SK-N-DZ (cell line): ENCODE measurements at places on chromosomes 1 and 21.

- no peak for DNase-seq
Observed at GRCh38 chr1:169604781-169605560, 18.7 kb upstream of the F5 start.

- no peak for DNase-seq
Observed at GRCh38 chr1:201144701-201145100, 9.6 kb downstream of the TMEM9 start.

DNA sequence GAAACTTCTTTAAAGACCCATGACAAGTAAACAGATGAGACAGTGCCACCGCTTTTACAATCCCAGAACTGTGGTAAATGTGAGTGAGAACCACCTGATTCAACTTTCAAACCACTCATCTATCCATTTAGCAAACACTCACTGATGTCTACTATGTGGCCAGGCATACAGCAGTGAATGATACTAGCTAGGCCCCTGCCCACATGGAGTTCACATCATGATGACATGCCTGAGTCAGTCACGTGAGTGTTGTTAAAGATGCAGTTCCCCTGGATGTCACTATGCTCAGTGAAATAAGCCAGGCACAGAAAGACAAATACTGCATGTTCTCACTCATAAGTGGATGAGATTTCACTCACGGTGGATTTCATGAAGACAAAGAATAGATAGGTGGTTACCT lies 28.4 kb downstream of the STX6 start:
- DNase-seq = peak; percentile 29

DNA sequence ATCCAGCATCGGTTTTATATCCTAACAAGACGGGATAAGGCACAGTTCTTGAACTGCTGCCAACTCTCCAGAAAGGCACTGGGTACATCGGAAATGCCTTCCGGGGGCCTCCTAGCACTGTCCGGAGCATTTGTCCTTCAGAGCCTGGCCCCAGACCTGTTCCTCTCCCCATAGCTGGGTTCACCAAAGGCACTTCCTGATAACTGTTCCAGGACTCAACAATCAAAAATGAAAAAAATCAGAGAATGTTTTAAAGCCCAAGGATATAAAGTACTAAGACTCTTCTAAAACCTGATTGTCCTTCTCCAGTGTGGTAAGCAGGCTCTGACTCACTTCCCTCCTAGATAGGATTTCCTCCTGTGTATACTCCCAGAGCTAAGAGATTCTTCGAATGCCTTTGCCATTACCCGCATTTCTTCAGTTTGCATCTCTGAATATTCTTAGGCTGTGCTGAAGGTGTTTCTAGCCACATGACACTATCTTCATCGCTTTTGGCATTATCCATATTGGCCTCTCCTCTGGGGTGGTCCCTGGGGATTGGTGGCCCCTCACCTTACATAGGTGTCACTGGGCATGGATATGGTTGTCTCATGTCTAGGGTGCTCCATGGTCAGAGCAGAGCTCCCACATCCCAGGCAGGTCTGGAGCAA lies 112.9 kb downstream of the ZBTB18 start:
- no peak for DNase-seq

DNA sequence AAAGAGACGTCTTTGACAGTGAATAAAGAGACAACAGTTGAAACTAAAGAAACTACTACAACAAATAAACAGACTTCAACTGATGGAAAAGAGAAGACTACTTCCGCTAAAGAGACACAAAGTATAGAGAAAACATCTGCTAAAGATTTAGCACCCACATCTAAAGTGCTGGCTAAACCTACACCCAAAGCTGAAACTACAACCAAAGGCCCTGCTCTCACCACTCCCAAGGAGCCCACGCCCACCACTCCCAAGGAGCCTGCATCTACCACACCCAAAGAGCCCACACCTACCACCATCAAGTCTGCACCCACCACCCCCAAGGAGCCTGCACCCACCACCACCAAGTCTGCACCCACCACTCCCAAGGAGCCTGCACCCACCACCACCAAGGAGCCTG lies 68.5 kb downstream of the TPR start:
- no peak for DNase-seq

DNA sequence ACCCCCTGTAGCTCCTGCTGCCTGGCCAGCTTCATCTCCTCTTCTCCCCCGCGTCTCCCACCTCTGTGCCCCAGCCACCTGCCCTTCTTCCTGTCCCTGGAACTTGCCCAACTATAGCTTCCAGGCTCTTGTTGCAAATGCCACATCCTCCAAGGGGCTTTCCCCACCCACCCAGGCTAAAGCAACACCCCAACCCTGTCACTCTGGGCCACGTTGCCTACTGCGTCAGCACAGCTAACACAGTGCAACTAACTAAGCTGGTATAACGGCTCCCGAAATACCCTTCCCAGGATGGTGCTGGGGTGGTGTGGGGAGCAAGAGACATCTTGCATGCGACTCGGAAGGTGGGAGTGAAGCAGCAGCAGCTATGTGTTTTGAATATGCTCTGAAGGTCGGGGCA lies 19.7 kb downstream of the CAMK2N1 start:
- DNase-seq = no peak

DNA sequence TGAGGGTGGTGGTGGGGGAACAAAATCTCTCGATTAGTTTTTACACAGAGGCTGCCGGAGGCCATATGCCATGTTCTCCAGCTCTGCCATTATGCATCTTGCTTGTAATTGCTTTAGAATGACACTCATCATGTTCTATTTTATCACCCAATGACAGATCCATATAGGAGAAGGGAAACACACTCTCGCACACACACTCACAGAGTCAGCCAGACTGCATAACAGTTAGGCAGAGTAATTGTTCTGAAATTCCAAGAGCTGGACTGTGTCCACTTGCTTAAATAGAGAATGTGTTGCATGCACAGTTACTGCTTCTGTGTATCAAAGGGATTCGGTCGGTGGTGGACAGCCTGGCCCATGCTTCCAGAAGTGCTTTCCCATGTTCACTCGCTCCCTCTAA lies 30.6 kb downstream of the KCND3 start:
- no peak for DNase-seq

- no peak for DNase-seq
Observed at GRCh38 chr1:12549460-12550349, 68.3 kb downstream of the DHRS3 start.

DNA sequence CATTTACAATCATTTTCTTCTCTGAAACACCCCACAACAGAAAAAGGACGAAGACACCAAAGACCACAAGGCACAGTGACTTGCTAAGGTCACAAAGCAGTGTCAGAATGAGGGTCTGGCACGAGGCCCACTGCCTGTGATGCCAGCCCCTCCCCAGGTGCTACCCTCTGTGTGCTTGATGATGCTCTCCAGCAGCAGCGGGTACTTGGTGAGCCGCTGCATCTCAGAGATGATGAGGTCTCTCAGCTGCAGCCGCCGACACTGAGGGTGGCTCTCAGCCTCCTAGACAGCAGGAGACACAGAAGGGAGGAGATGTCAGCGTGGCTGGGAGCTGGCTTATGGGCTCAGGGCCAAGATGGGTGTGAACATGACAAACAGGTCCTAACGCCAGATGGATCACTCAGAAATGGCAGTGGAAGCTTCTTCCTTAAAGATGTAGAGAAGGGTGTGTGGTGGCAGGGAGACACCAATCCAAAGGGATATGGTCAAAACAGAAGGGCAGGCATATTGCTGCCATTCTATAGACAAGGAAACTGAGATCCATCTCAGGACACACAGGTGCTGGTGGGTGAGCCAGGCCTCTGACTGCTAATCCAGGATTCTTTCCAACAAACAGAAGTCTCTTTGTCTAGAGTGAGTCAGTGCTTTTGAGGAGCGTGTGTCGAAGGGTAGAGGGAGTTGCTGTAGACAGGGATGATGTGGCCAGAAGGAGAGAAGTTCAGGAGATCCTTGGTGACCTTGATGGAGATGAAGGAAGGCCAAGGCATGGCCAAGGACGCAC lies 25.6 kb downstream of the LRRC71 start:
- DNase-seq = no peak

GRCh38 chr1:173043253-173043652 lies 7.5 kb downstream of the TNFSF18 start:
- DNase-seq = no peak

GRCh38 chr21:26169061-26169610 lies 1.4 kb downstream of the APP start:
- DNase-seq = peak; percentile 73

DNA sequence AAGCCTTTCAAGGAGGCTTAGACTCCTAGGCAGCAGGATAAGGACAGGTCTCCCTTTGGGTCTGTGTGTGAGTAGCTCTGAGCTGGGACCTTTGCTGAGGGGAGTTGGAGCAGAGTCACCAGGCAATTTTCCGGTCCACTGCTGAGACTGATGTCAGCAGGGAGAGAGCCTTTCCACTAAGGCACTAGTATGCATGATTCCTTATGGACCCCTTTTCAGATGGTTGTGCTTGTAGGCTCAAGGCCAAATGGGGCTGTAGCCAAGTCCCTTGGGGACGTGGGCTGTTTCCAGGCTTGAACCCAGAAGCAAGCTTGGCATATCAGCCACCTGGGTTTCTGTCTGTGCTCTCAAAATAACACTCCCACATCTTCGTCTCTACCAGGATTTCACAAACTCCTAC lies 73.0 kb downstream of the CCDC18 start:
- no peak for DNase-seq

DNA sequence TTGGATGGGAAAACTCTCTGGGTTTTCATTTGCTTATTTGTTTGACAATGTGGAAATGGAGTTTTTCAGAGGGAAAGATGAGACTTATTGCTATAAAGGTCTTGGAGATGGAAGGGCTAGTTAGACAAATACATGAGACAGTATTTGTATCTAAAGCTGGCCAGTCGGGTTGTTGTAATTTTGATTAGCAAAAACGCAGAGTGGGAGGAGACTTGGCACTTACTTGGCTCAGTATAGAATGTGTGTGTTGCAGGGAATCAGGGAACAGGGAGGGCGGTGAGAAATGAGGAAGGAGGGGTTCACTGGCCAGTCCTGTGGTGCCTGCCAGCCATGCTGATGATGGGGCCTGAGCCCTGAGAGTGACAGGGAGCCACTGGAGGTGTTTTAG lies 6.0 kb upstream of the FOXE3 start:
- no peak for DNase-seq

DNA sequence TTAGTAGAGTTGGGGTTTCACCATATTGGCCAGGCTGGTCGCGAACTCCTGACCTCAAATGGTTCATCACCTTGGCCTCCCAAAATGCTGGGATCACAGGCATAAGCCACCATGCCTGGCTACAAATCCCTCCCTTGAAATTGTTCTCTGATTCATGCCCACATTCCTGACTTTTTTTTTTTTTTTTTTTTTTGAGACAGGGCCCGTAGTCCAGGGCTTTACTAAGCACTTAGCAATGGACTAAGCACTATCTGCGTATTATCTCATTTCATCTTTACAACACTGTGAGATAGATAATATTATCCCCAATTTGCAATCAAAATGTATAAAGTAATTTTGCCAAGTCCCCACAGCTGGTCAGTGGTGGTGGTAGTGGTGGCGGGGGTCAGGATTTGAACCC lies 58.9 kb downstream of the VWA5B1 start:
- no peak for DNase-seq

GRCh38 chr1:63635681-63636080 lies 42.5 kb downstream of the PGM1 start:
- DNase-seq = no peak

DNA sequence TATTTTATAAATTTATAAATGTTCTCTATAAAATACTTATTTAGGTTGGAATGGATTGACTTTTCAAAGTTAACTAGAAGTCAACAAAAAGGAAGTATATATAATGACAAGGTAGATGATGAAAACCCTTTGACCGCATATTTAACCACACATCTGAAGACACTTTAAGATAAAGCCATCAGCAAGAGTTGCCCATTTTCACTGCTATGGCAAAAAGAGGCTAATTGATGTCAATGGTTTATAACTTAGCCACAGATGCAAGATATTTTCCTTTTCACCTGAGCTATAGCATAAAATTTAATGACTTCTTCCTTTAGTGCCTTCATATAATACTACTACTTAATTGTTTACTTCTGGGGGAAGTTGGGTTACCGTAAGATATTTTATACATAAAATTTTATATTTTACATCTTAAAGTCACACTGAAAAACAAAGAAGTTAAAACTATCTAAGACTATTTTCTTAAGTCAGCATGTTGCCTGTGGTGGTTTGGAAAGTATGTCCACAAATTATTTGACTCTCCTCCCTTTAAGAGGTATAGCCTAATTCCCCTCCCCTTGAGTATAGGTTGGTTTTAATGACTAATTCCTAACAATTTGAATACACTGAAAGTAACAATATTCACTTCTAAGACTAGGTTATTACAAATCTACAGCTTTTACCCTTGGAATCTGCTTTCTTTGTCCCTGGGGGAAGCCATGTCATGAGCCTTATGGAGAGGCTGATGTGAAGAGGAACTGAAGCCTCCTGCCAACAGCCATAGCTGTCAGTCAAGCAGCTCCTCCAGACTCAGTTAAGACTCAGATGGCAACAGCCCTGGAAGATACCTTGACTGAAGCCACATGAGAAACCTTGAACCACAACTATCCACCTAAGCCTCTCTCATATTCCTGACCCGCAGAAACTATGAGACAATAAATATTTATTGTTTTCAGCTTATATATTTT lies 40.3 kb upstream of the LRRC8B start:
- DNase-seq = no peak

GRCh38 chr1:78787544-78787943 lies 137.9 kb downstream of the IFI44 start:
- no peak for DNase-seq
